H1 (cell line): ENCODE measurements at places on chromosomes 13 and 19. TPM values are rescaled to one million over a fixed set of nuclear protein-coding genes. Genes with fewer than 3 reads are reported as not detected.

GRCh38 chr13:102965802-102966201 is 100.4 kb downstream of the SLC10A2 start:
- no peak overlapping the region for H3K27ac ChIP-seq
- no peaks in the 10 kb centered on the region for H3K36me3 ChIP-seq
- DNase-seq, result no peak
- no peaks in the 10 kb centered on the region for H3K4me1 ChIP-seq
- H3K4me3 ChIP-seq, result no peak overlapping the region
- H3K27me3 ChIP-seq, result no peaks in the 10 kb centered on the region

- no peak overlapping the region for H3K27ac ChIP-seq
- no peaks in the 10 kb centered on the region for H3K4me1 ChIP-seq
- no peak overlapping the region for H3K4me3 ChIP-seq
- H3K36me3 ChIP-seq, result no peaks in the 10 kb centered on the region; the same call in 1 of the 2 replicates
Observed at GRCh38 chr13:45368571-45368970, 27.6 kb upstream of the TPT1 start.

DNA sequence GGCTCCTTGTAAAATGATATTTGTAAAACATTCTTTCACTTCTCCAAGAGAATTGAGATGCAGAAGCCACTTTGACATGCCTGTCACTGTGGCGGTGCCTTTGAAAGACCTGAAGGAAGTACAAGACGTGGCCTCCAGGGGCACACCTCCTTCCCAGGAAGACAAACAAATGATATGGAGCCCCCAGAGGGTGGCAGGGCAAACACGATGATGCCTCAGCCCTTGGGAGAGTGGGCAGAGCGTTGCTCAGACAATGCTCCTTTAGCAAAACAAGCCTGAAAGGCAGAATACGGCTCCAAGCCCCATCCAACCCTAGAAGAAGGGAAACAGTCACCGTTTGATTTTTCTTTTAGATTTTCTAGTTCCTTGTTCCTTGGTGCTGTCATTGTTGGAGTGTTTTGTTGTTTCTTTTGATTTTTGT is 9.2 kb upstream of the ATP12A start:
- H3K27ac ChIP-seq, result no peak overlapping the region
- H3K4me1 ChIP-seq, result no peaks in the 10 kb centered on the region
- no peaks in the 10 kb centered on the region for H3K27me3 ChIP-seq
- no peak for DNase-seq
- no peaks in the 10 kb centered on the region for H3K36me3 ChIP-seq

DNA sequence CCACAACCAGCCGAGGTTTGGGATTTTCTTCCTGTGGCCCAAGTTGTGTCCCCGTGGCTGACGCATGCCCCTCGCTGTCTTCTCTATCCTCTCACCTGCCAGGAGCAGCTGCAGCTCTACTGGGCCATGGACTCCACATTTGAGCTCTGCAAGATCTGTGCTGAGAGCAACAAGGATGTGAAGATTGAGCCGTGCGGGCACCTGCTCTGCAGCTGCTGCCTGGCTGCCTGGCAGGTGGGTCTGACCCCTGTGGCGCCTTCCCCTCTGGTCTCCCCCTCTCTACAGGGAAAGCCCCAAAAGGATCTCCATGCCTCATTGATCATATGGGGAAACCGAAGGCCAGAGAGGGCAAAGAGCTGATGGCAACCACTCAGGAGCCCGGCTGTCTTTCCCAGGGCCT is 14.6 kb downstream of the CBLC start:
- H3K4me3 ChIP-seq, result no peak overlapping the region
- no peaks in the 10 kb centered on the region for H3K27me3 ChIP-seq
- peaks cover 2% of the 10 kb centered on the region for H3K36me3 ChIP-seq
- H3K27ac ChIP-seq, result no peak overlapping the region

The IZUMO4 gene
- total RNA-seq, result 1.3 and 1.8 TPM in 2 replicates
